ENCODE measurements at places on chromosomes 16 and 17.

DNA sequence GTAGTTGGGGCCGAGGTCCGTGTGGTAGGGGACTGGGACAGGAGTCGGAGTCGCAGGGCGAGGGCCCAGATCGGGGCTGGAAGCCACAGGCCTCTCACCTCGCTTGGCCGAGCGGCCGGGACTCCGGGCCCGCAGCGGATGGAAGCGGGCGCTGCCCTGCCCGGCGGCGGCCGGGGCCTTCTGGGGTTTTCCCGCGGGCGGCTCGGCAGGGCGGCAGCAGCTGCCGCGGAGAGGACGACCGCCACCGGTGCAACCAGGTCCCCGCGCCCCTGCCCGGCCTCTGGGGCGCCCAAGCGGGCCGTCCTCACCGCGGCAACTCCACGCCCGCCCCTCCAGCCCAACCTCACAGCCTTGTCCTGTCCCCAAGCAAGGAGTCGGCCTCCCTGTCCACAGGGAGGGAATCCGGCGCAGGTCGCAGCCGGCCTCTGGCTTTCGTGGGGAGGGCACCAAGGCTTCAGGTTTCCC lies 15.6 kb upstream of the UTP6 start:
- peak; percentile 27 for DNase-seq

DNA sequence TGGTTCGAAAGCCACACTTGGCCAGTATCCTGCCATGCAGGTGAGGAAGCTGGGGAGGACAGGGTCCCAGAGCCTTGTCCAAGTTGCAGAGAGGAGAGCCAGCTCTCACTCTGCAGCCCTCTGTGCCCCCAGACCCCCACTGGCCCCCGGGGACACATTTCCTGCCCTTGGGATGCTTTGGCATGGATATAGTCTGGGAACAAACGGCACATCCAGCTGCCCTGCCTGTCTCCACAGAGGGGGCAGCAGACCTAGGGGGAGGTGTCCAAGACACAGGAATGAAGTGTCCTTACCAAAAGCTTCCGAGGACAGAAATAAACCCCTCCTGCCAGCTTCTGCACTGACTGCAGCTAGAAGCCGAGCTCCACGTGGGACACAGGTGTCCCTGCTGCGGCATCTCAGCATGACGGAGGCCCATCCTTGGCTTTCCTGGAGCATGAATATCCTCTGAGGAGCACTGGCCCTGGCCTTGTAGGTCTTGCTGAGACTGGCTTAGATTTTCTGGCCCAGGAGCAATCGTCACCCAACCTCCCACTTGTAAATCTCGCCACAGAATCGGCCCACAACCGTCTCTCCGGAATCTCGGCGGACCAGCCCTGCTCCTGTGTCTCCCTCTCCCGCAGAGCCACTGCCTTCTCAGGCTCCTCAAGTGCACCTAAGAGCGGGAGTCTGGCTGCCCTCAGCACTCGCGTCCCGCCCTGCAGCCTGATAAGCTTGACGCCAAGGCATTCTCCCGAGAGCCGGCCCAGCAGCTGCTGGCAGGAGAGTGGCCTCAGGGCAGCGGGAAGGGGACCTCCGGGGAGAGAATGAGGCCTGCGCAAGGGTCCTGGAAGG lies 1.1 kb upstream of the CAPN15 start:
- DNase-seq: peak; percentile 70

GRCh38 chr16:87438611-87438985 lies 46.5 kb downstream of the MAP1LC3B start:
- DNase-seq: no peak

DNA sequence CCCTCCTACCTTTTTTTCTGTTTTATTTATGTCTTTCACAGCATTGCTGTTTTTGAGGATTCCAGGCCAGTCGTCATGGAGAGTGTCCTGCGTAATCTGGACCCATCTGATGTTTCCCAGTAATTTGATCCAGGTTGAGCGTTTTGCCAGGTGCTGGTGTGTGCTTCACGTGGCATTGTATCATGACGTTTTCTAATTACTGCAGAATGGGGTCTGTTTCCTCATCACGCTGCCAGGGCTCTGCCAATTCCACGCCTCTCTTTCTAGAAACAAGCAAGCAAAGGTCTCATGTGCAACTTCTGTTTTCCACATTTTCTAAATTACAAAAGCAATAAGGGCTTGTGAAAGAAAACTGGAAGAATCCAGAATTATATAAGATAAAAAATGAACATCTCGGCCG lies 28.3 kb upstream of the BHLHA9 start:
- peak; percentile 59 for DNase-seq

DNA sequence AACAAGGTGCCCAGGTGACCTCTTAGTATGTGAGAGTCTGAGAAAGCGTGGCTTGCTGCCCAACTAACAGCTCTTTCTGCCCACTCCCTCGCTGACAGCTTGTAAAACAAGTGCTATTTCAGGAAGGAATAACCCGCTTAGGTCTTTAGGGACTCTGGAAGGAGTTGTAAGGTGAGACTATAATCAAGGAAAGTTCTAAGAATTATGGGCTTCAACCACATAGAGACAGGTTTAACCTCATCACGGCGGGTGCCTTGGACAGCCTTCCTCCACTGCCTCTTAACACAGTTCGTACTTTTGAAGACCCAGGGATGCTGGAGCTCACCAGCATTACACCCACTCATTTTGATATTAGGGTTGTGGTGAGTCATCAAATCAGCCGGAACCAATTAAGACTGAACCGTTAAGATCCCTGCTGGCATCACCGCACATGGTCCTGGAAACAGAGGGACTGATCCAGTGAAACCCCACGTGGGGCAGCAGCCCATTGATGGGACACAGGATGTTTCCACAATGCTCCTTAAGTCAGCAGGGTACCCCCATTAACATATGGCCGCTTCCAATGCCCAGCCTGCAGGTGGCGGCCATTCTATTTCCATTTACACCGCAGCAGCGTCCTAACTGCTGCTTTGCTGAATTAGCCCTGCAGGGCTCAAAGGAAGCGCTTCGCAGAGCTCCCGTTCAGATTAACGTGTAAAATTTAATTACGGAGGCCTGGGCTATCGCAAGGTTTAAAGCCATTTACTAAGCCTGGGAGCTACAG lies 176.6 kb upstream of the SDK2 start:
- no peak for DNase-seq

DNA sequence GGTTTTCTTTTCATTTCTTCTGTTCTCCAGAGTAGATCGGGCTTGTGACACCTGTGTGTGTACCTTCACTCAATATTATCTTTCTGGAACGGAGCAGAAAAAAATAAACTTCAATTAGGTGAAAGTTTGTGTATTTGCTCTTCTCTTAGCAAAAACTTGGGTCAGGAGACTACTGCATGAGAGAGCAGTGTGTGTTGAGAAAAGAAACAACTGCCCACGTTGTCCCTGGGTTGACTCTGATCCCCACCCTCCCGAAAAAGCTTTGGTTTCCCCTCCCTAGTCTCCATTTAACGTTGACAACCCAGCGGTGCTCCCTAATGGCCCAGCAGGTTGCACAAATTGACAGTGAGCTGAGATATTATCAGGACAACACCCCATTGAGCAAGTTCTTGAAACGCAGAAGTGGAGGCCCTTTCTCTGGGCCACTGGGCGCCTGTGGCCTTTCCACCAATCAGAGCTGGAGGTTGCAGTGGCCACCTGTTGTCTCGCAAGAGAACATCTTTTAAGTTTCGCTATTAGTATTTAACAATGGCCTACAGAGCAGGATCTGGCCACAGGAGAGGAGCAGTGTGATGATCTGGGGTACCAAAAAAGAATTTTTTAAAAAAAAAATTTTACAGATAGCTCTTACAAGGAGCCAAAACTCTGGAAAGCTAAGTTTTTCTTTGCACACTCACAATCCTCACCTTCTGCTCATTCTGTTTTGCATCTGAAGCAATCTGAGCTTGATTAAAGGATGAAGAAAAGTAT lies 1.5 kb upstream of the TOX3 start:
- DNase-seq: peak; percentile 79
